Kasumi-1 (cell line): ENCODE measurements at places on chromosomes 13 and 19.

- no peak for DNase-seq
These were observed 523.7 kb upstream of the HTR2A start for GRCh38 chr13:47420568-47420967.

- DNase-seq, result no peak
These were observed 212.7 kb downstream of the DIAPH3 start for GRCh38 chr13:59951011-59951410.

GRCh38 chr13:34246511-34246910 lies 428.6 kb downstream of the RFC3 start:
- DNase-seq, result no peak

DNA sequence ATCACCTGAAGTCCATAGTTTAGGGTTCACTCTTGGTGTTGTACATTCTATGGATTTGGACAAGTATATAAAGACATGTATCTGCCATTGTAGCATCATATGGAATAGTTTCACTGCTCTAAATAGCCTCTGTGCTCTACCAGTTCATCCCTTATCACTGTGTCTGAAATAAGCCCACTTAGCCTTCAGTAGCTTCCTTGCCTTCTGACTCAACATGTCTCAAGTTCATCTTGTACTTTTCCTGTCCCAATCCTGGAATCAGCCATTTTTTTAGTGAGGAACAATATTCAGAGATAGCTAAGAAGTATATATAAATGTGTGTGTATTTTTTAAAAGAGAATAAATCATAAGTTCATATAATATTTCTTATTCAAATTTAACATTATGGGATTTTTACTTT lies 79.2 kb downstream of the DHRS12 start:
- no peak for DNase-seq

DNA sequence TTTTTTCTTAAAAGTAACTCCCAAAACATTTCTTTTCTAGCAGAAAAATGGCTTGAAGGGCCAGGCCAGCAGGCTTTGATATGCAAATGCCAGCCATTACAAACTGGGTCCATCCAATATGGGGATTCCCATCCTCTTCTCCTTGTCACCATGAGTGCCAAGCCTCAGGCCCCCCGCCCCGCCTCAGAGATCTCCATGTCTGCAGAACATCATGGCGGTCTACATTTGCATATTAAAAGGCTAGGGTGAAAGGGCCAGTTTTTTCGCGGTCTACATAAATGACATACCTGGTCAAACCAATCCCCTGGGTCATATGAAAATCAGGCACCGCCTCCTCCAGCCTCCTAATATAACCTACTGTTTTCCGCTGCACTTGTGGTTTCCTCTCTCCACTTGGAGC lies 1327.6 kb downstream of the UQCRFS1 start:
- DNase-seq, result no peak

DNA sequence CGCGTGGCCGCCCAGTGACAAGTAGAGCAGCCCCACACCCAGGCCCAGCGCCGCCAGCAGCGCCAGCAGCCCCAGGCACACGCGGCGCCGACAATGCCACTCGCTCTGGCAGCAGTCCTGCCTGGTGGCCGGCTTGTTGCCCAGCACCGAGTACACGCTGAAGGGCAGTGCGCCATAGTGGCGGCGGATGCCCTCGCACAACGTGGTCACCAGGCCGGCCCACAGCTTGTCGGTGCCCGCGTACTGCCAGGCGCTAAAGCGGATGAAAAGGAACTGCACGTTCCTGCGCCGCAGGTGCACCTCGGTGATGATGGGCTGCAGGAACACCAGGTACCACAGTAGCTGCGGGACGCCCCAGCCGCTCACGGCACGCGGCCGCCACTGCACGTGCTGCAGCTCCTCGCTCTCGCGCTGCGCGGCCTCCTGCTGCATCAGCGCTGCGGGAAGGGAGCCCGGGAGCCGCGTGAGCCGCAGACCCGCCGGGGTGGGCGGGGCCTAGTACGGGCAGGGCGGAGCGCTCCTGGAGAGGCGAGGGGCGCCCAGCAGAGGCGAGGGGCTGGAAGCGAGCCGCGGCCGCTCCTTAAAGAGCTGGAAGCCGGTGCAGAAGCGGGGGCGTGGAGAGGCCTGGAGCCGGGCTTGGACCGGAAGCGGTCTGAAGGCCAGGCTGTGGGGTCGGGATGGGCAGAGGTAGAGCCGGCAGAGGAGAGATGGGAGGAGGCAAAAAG lies 7.3 kb downstream of the NKPD1 start:
- DNase-seq, result no peak
